Pancreas (tissue), 10 donors: ENCODE measurements at places on chromosomes 2 and 18.

- no peak for DNase-seq
Observed at GRCh38 chr2:191296083-191297006, 51.1 kb downstream of the MYO1B start.

GRCh38 chr2:197215748-197216360 lies 94.7 kb downstream of the ANKRD44 start:
- DNase-seq: no peak

DNA sequence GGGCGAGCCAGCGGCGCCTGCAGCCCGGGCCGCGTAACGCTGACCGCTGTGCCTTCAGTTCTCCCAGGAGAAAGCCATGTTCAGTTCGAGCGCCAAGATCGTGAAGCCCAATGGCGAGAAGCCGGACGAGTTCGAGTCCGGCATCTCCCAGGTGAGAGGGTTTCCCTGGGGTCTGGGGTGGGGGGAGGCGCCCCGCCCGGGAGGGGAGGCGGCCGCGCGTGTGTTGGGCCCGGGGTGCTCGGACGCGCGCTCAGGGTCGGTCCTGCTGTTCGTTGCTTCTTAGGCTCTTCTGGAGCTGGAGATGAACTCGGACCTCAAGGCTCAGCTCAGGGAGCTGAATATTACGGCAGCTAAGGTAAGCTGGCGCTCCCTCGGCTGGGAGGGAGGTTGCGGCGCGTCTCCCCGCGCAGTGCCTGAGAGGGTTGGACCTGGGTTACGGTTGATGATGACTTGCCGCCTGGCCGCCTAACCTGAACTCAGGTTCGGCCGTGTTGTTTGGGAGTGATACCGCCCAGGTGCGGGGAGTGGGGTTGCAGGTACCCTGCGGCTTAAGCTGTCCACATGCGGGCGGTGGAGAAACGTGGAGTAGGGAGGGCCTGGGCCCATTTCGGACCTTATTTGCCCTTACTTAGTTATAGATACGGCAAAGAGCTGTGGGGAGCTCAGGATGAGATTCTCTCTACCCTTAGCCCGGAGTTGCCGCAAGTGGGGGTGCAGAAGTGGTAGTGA lies 638 bp downstream of the RPS7 start:
- DNase-seq: peak; percentile 28

DNA sequence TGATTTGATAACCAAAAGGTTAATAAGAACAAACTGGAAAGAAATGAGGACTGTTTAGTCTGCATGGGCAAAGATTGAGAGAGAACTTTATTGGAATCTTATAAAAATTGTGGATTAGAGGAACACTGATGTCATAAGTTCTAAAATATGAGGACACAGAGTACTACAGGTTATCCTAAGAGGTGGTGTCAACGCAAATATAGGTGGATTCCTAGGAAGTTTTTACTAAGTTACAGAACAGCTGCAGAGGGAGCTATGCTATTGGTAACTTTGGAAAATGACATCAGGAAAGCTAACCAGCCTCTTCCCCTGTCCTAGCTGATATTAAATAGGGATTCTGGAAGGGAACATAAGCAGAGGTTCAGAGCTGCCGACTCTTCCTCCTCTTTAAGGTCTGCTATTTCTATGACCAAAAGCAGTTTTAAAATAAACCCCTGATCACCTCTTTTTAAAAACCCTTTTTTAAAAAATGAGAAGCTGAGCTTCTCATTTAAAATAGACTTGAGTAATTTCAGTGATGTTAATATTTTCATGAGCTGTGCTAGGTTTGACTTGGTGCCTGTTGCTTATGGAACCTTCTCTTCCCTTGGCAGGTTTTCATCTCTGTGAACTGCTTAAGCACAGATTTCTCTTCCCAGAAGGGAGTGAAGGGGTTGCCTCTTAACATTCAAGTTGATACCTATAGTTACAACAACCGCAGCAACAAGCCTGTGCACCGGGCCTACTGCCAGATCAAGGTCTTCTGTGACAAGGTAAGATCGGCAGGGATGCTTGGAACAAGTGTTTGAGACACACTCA lies 34.2 kb downstream of the GRHL1 start:
- DNase-seq: no peak

DNA sequence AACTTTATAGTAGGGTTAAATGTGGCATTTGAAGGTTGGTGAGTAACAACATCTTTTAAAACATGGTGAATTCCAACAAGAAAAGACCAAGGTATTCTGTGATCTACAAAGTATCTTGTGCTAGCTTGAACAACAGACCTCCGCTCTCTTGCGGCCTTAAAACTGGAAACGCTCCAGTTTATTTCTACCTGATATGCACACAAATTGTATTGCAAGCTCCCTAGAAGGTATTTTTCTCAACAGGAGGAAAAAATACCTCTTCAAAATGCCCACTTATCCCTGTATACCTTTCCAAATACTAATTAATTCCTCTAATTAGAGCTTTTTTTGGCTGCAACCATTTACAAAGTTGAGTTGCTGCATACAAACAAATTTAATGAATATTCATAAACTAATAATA lies 69.5 kb downstream of the KCNH7 start:
- DNase-seq: no peak

- no peak for DNase-seq
Observed at GRCh38 chr18:26056291-26056690, 34.1 kb downstream of the SS18 start.

- no peak for DNase-seq
Observed at GRCh38 chr2:183495079-183495478, 370.8 kb downstream of the NUP35 start.

DNA sequence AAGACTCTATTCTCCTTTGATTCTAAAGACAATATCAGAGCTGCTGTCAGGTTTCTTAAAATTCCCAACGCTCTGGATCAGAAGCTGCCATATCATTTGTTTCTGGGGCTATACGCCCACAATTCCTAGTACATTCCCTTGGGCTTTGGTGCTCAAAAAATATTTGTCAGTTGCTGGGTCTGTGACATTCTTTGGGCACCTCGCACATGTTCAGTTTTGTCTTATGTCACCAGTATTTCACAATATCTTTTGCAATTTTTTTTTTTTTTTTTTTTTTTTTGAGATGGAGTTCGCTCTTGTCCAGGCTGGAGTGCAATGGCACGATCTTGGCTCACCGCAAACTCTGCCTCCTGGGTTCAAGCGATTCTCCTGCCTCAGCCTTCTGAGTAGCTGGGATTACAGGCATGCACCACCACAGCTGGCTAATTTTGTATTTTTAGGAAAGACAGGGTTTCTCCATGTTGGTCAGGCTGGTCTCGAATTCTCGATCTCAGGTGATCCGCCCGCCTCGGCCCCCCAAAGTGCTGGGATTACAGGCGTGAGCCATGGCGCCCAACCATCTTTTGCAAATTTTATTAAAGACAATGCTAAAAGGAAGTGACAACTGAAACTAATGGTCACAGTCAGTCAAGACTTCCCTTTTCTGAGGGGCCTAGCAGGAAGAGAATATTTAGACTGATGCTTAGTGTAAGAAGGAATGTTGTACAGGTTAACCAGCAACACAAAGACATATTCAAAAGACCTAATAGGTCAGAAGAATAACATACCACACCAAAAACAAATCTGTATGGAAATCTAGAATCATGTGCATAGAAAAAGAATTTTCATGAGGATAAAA lies 6.8 kb downstream of the ZNF397 start:
- no peak for DNase-seq

GRCh38 chr2:197241596-197241995 lies 69.0 kb downstream of the ANKRD44 start:
- no peak for DNase-seq

DNA sequence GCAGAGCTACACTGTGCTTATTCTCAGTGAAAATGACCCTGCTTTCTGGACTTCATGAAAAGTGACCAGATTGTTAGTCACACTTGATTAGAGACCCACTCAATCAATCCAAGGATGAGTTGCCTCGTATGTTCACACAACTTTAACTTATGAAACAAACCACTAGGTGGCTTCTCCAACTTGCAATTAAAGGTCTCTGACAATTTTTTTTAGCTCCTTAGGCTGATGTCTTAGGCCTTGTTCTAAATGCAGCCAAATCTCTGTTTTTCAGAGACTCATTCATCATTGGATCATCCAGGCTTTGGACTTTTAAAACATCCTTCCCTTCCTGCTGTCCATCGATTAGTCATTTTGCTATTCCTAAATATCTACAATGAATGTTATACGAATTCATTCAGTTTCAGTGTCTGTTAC lies 63.4 kb downstream of the MREG start:
- no peak for DNase-seq

DNA sequence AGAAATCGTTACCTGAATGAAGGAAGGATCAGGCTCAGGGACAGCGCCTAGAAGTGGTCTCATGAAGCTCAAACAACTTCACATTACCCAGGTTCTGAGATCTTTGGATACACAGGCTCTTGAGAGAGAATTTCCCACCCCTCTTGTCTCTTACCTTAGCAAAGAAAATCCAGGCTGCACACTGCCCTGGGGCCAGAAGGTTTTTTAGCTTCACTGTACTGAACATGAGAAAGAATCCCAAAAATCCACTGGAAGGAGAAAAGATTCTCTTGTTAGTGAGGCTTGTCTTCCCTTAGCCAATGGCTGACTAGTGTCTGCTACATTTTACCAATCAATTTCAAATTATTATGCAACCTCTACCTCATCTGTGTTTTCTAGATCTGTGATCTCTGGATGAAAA lies 101.0 kb upstream of the RIOK3 start:
- no peak for DNase-seq

- DNase-seq: no peak
Observed at GRCh38 chr2:165898381-165898780, 55.2 kb downstream of the TTC21B start.

- DNase-seq: no peak
Observed at GRCh38 chr2:233385489-233386044, 31.3 kb downstream of the DGKD start.

DNA sequence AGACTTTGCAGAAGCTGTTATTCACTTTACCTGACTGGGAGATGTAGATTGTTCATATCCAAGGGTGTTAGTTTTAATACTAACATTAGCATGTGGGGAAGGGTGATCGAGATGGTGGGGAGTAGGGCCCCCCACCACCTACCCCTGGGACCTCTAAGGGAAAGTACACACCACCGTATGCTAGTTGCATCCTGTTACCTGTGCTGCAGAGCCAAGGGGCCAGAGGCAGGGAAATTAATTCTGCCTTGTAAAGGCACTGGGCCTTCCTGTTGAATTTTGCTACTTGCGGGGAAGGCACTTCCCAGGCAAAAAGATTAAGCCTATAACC lies 9.0 kb downstream of the STEAP3 start:
- DNase-seq: no peak

GRCh38 chr2:15839426-15840124 lies 100.8 kb upstream of the MYCN start:
- no peak for DNase-seq

GRCh38 chr2:43026426-43027096 lies 199.8 kb downstream of the ZFP36L2 start:
- no peak for DNase-seq

DNA sequence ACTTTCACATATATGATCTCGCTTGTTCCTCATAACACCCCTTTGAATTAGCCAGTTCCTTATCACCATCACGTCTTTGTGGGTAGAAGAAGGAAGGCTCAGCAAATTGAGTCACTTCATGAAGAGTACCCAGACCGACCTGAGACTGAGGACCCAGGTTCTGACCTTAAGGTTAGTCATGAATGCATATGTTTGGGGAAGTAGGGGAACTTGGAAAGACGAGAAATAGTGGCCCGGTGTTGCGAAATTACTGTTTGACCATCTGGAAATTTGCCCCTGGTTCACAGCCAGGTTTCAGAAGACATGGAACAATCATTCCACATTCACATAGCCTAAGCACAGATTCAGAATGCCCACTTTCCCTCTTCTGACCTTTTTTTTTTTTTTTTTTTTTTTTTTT lies 59.8 kb downstream of the MEIS1 start:
- peak; percentile 55 for DNase-seq

- DNase-seq: no peak
Observed at GRCh38 chr2:167100506-167100905, 212.2 kb downstream of the XIRP2 start.

GRCh38 chr2:211823886-211824479 lies 714.6 kb downstream of the ERBB4 start:
- DNase-seq: no peak

- no peak for DNase-seq
Observed at GRCh38 chr2:148674063-148675020, 29.8 kb downstream of the EPC2 start.
